LNCaP clone FGC (cell line): ENCODE measurements at places on chromosomes 4 and X.

GRCh38 chrX:50098749-50099148, 102.1 kb downstream of the AKAP4 start:
- no peak for DNase-seq

DNA sequence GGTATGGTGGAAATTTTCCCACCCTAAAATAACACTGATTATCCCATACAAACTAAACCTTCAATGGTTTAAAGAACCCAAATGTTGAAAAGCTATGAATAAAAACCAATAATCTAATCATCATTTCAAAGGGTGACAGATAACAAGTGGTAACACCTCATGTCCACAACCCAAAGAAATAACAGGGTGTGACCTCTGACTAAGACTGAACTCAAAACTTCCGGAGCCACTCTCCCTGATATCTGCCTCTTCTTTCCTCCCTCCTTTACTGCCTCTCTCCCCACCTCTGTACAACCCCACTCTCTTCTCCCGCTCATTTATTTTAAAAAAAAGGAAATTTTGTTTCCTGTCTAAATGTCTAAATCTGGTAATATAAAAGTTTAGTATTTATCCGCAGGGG, 11.5 kb downstream of the FBXW7 start:
- no peak for DNase-seq

- DNase-seq: peak; percentile 54
Measured at GRCh38 chr4:118941149-118941548, 52.5 kb downstream of the SYNPO2 start.

DNA sequence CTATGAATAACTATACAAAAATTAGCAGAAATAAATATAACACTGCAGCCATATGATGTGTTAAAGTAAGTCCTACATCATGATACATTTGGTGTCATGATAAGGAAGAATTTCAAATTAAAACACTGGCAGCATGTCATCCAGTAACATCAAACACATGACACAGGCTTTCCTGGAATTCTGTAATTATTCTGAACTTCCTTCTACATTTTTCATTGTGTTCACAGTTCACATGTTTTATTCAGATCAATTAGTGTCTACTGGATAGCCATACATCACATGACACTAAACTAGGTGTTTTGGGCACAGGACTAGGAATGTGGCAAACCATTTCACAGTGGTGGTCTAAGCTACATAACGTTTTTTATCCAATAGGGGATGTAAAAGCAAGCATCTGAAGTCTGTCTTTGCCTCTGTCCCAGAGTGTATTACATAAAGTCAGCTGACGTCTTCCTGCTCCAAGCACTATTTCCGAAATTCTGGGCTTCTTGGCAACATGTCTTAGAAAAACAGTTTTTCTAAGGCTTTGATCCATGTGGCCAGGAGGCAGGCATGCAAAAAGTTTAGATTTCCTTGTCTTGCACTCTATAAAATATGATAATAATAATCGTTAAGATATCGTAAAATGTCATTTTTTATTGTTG, 707.9 kb downstream of the CENPC start:
- no peak for DNase-seq

- DNase-seq: no peak
Measured at GRCh38 chrX:68084765-68085164, 348.5 kb downstream of the OPHN1 start.

DNA sequence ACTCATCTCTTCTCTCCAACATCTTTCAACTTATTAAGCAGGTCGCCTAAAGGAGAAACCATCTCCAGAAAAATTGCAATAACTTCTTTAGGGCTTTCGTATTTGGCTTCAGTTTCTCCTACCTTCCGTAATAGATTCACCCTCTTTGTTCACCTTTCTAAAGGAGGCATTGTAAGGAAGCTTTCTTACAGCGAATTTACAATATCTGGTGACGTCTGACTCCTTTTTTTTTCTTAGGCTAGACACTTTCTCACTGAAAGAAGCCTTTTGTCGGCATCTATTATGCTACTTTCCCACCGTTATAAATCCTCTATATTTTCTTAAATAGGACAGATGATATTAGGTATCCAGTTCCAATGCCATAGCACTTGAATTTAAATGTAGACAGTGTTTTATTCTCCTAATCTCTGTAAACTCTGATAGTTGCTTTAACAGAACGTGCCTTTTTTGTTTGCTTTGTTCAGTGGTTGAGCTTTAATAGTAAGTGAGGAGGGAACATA, 302.4 kb downstream of the IL1RAPL1 start:
- peak; percentile 19 for DNase-seq

GRCh38 chr4:4772534-4772933, 86.9 kb upstream of the MSX1 start:
- no peak for DNase-seq

DNA sequence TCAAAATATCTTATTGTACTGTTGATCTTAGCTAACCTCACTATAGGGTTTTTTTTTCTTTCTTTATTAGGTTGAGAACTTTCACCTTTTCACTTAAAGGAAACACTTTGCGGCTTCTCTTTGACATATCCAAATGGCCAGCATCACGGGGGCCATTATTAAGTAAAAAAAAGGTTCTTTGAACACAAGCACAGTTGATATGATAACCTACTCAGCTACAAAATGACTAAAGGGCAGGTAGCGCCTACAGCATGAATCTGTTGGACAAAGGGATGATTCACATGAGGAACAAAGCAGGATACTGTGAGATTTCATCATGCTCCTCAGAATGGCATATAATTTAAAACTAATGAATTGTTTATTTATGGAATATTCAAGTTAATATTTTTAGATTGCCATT, 119.6 kb downstream of the CCSER1 start:
- no peak for DNase-seq

DNA sequence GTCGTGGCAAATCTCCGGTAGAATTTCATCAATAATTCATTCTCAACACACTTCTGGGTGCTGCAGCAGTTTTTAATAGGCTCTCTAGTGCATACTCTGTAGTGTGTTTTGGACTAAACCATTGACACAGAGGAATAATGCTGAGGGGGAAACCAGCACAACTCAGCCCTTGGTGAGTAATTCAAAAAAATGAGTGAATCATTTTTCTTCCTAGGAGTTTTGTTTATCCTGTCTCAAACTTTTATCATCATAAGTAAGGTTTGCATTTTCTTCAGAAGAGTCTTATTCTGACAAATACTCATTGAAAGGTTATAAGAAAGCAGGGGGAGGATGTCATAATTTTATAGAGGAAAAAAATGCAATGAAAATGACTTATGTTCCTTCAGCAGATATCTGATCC, 2542.7 kb downstream of the PCDH7 start:
- no peak for DNase-seq

DNA sequence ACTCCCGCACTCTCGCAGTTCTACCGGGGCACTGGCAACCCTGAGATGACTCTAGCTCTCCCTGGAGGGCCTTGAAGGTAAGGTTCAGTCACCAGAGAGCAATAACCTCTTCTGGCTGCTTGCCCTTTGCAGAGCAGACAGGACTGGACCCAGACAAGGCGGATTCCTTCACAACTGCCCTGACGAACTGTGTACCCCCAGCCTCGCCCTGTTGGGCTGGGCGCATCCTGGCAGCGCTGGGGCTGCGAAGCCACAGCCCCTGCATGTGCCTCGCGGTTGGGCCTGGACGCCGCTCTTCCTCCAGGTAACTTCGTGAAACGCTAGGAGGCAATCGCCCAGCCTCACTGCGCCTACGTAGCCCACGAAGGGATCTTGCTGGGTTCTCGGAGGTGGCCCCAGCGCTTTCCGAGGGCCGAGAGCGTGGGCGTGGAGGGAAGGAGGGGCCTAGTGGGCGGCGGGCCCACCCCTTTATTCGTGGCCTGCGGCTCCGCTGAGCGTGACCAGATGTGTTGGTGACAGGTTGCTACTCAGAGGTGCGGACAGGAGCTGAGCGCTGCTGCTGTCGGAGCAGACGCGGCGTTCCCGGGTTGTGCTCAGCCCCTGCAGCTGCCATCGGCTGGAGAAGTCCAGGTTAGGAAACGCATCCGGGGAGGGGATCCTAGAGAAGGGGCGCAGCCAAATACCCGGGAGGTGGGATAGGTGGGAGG, 1.9 kb upstream of the MAMLD1 start:
- DNase-seq: no peak

DNA sequence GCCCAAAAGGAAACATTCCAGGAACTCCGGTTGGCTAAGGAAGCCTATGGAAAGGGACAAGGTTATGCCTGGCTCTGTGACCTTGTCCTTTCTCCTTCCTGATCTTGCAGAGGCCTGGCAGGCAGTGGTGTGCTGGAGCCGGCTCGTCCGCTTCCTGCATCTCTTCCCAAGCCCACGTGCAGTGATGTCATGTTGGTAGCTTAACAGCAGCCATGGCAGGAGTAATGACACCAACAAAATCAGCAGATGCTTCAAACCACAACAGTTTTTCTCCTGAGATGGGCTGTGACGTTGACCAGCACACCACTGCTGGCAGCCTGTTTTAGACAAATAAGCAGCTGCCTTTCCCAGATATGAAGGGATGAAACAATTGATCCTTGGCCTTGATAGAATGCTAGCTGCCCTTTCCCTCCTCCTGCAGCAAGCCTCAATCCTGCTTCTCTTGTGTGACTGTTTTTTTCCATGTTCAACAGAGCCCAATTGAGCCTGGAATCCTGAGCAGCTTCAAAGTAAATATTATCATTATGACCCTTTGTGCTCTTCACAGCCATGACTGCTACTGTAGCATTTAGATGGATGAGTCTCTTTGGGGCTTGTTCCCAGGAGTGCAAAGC, 23.4 kb downstream of the SEPTIN6 start:
- no peak for DNase-seq

DNA sequence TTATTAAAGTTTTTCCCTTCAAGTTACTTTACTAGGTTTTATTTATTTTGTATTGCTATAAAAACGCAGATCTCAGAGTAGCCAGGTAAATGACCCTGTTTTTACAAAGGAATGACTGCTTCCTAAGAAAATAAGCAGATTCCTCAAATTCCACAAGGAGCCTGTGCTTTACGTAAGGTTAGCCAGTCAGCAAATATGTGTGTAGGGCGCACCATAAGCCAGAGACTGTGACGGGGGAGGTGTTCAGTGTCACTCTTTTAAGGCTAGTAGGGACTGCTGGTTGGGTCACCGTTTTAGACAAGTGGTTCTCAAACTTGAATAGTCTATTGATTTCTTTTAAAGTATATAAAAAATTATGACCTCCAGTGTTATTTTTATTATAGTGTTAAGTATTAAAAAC, 119.9 kb downstream of the ANK2 start:
- DNase-seq: no peak
